ENCODE measurements at places on chromosomes 4 and X.

DNA sequence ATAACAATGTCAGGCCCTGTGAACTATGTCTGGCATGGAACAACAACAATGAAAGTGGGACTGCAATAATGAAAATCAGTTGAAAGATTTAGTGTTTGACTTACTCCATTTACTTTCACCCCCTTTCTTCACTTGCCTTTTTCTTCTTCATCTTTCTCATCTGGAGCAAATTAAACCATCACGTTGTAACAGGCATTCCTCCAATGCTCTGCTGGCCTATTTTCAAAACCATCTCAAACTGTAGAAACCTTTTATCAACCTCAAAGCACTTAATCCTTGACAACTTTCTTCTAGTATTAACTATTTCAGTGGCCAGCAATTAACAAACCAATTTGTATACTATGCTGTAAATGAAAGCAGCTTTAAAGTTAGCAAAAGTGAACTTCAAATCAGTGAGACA is 8.3 kb downstream of the KLHL13 start:
- H3K27me3 ChIP-seq: no peaks in the 10 kb centered on the region
- H3K4me3 ChIP-seq: no peak overlapping the region
- no peaks in the 10 kb centered on the region for H3K4me1 ChIP-seq
- DNase-seq: no peak
- no peak overlapping the region for H3K27ac ChIP-seq

DNA sequence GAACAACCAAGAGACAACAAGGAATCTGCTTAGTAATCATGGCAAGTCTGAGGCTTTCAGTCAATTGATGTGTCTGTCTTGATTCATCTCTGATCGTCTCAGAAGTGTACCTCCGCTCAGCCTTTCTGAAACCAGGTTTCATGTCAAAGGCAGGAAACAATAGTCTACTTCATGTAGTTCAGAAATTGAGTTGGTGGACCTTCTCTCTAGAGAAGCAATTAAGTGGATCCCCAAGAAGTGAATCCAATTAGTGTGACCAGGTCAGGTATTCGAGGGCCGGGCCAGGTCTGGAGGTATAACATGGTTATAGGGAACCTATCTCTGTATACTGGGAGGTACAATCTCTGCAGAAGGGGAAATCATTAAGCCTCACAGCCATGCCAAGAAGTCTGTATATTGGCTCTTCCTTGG is 32.0 kb downstream of the DAPP1 start:
- peaks cover 5% of the 10 kb centered on the region for H3K4me1 ChIP-seq
- no peaks in the 10 kb centered on the region for H3K36me3 ChIP-seq
- no peak for DNase-seq
- no peak overlapping the region for H3K4me3 ChIP-seq
- H3K27me3 ChIP-seq: no peaks in the 10 kb centered on the region

DNA sequence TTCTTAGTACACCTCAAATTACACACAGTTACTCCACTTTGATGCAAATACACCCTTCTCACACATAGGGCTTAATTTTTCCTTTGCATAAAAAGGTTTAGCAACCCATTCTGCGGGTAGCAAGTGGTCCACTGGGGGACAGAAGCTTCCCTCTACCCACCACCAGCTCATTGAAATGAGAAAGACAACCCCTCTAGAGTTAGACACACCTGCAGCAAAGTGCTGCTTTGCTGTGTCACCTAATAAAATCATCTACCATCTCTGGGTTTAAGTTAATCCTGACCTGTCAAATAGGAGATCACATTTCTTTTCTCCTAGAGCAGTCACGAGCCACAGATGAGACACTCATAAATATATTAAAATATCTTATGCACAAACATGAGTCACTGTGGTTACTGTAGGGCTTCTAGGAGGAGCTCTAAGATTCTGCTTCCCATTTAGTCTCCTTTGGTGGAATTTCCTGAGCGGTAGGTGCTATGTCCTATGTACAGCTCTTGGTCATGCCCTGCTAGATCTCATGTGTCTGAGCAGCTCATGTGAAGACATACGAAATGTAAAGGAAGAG is 11.9 kb downstream of the BMX start:
- H3K27ac ChIP-seq: no peak overlapping the region
- DNase-seq: no peak
- H3K36me3 ChIP-seq: no peaks in the 10 kb centered on the region
- peaks cover 11% of the 10 kb centered on the region for H3K27me3 ChIP-seq
- no peak overlapping the region for H3K4me3 ChIP-seq

DNA sequence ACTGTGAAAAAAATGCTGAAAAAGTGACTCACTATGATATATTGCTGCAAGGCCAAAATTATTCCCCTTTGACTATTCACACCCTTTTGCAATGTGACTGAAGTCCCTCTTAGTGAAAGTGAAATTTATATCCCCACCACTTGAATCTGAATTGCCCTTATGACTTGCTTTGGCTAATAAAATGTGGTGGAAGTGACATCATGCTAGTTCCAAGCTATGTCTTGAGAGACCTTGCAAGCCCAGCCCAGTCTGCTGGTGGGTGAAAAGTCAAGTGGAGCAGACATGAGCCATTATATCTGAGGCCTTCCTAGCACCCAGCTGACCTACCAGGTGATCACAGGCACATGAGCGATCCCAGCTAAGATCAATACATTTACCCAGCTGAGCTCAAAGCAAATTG is 94.7 kb downstream of the LINC00632 start:
- H3K27ac ChIP-seq: no peak overlapping the region
- no peaks in the 10 kb centered on the region for H3K27me3 ChIP-seq
- DNase-seq: no peak
- no peak overlapping the region for H3K4me3 ChIP-seq
- no peaks in the 10 kb centered on the region for H3K4me1 ChIP-seq
- no peaks in the 10 kb centered on the region for H3K36me3 ChIP-seq

- no peaks in the 10 kb centered on the region for H3K4me1 ChIP-seq
- no peaks in the 10 kb centered on the region for H3K36me3 ChIP-seq
- no peak for DNase-seq
- no peak overlapping the region for H3K4me3 ChIP-seq
Observed at GRCh38 chr4:25892796-25893195, 21.2 kb upstream of the SMIM20 start.

DNA sequence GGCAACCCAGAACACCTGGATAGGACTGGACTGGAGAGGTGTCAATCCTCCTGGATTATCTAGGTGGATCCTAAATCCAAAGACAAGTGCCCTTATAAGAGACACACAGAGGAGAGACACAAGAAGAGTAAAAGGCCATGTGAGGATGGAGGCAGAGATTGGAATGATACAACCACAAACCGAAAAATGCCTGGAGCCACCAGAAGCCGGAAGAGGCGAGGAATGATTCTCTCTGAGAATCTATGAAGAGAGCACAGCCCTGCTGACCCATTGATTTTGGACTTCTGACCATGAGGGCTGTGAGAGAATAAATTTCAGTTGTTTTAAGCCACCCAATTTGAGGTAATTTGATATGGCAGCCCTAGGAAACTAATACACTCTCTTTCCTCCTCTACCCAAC is 20.1 kb downstream of the GPC3 start:
- no peak for DNase-seq
- H3K27me3 ChIP-seq: no peaks in the 10 kb centered on the region
- H3K4me1 ChIP-seq: no peaks in the 10 kb centered on the region

DNA sequence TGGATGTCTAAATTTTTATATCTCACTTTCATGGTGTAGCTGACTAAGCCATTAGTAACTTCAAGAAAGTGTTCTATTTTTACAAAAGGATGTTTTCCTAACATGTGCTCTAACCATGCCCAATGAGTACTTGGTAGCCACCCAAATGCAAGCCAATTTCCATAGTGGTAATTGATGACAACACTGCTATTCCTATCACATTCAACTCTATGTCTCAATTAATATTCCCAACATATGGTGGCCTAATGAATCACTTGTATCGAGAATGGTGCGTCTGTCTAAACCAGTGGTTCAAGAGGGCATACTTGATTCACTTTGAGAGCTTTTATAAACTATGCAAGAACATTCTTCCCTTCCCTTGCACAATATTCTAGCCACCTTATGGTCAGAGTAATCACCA is 112.9 kb upstream of the GPRIN3 start:
- no peak for DNase-seq
- H3K36me3 ChIP-seq: no peaks in the 10 kb centered on the region
- H3K27me3 ChIP-seq: no peaks in the 10 kb centered on the region
- H3K27ac ChIP-seq: no peak overlapping the region
- no peaks in the 10 kb centered on the region for H3K4me1 ChIP-seq

DNA sequence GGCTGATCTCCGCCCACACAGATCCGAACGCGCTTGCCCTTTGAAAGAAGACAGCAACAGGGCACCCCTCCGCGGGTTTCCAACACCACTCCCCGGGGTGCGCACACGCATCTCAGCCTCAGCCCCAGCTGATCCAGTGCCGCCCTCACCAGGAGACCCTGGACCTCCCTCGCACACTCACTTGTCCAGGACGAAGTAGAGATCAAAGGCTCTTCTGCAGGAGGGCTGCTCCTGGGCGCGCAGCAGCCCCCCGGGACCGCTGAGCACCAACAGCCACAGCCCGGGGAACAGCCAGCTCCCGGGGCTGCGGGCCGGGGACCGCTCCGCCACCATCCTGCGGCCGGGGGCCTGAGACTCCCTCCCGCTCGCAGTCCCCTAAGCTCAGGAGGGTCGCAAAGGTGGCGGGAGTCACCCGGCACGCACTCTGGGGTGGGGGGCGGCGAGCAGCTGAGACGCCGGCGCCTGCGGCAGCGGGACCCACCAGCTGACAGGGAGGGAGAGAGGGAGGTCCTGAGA is 743 bp downstream of the ANTXR2 start:
- peak overlapping the region; percentile 84 for H3K27ac ChIP-seq
- H3K4me1 ChIP-seq: no peaks in the 10 kb centered on the region
- peak; percentile 76 for DNase-seq
- no peaks in the 10 kb centered on the region for H3K27me3 ChIP-seq

DNA sequence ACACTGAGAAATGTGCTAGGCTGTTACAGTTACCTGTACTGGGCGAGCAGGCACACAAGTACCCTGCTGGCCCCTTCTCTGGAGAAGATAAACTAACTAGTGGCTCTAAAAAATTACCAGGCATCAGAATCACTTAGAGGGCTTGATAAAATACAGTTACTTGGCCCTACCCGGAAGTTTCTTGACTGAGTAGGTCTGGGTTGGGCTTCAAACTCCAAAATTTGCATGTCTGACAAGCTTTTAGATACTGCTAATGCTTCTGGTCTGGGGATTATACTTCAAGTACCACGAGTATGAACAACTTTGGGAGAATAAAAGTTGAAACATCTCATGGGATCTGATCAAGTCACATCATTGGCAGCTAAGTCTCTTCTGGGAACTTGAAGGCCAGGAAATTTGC is 30.8 kb downstream of the CEP135 start:
- H3K27ac ChIP-seq: no peak overlapping the region
- H3K36me3 ChIP-seq: peaks cover 2% of the 10 kb centered on the region
- H3K4me1 ChIP-seq: no peaks in the 10 kb centered on the region
- no peak for DNase-seq
- no peaks in the 10 kb centered on the region for H3K27me3 ChIP-seq

GRCh38 chr4:80229590-80229989 is 32.3 kb downstream of the PRDM8 start:
- no peaks in the 10 kb centered on the region for H3K4me1 ChIP-seq
- H3K27me3 ChIP-seq: peaks cover 5% of the 10 kb centered on the region
- H3K36me3 ChIP-seq: no peaks in the 10 kb centered on the region
- no peak overlapping the region for H3K27ac ChIP-seq

- H3K4me3 ChIP-seq: no peak overlapping the region
- DNase-seq: peak; percentile 78
- H3K4me1 ChIP-seq: peaks cover 10% of the 10 kb centered on the region
- H3K27ac ChIP-seq: peak overlapping the region; percentile 76
Observed at GRCh38 chr4:2413821-2414610, 4.4 kb downstream of the ZFYVE28 start.

DNA sequence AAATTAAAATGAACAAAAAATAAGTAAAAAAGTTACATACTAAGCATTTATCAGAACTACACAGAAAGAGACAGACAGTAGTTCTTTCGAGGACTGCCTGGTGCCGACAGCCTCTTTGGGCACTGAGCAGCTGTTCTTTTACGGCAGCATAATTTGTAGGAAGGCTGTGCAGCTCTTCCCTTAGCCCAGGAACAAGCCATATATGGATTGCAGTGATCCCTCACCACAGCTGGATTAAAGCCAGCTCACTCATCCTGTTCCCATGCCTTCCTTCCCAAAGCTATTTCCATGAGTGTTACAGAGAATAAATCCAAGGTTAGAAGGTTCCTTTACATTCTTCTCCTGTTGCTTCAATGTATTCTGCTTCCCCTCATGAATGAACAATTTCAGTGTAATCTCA is 71.7 kb downstream of the DDX60L start:
- H3K27ac ChIP-seq: no peak overlapping the region
- no peaks in the 10 kb centered on the region for H3K27me3 ChIP-seq
- no peaks in the 10 kb centered on the region for H3K4me1 ChIP-seq
- H3K36me3 ChIP-seq: no peaks in the 10 kb centered on the region
- DNase-seq: peak; percentile 24

GRCh38 chrX:134931550-134931949 is 59.2 kb upstream of the SMIM10 start:
- no peak overlapping the region for H3K27ac ChIP-seq
- no peak overlapping the region for H3K4me3 ChIP-seq
- H3K4me1 ChIP-seq: no peaks in the 10 kb centered on the region
- no peaks in the 10 kb centered on the region for H3K27me3 ChIP-seq

GRCh38 chr4:79864500-79865200 is 208.4 kb downstream of the ANTXR2 start:
- no peaks in the 10 kb centered on the region for H3K27me3 ChIP-seq
- H3K4me3 ChIP-seq: no peak overlapping the region
- H3K27ac ChIP-seq: no peak overlapping the region
- H3K36me3 ChIP-seq: no peaks in the 10 kb centered on the region

DNA sequence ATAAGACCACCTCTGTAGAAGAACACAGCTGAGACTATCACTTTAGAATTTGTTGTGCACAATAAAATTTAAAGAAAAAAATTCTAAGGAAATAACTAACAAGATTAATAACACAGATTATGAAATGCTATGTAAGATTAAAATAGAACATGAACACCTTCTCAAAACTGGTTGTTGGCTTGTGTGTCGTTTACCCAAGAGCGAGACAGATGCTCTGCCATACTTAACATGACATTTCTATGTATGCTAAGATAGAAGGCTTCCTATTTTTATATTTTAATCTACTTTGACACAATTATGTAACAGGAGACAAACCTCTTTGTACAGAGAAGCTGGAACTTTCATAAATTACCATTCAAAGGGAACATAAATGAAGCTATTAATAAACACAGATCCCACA is 30.1 kb downstream of the USP46 start:
- no peak overlapping the region for H3K27ac ChIP-seq
- peaks cover 4% of the 10 kb centered on the region for H3K36me3 ChIP-seq
- H3K4me3 ChIP-seq: no peak overlapping the region
- DNase-seq: no peak

DNA sequence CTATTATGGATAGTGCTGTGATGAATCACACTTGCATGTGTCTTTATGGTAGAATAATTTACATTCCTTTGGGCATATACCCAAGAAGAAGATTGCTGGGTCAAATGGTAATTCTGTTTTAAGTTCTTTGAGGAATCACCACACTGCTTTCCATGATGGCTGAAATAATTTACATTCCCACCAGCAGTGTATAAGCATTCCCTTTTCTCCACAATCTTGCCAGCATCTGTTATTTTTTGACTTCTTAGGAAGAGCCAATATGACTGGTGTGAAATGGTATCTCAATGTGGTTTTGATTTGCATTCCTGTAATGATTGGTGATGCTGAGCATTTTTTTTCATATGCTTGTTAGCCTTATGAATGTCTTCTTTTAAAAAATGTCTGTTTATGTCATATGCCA is 1120.2 kb downstream of the ARAP2 start:
- no peaks in the 10 kb centered on the region for H3K27me3 ChIP-seq
- no peak overlapping the region for H3K27ac ChIP-seq
- no peak overlapping the region for H3K4me3 ChIP-seq
- H3K36me3 ChIP-seq: no peaks in the 10 kb centered on the region
- no peak for DNase-seq
- no peaks in the 10 kb centered on the region for H3K4me1 ChIP-seq

- DNase-seq: peak; percentile 33
- no peak overlapping the region for H3K27ac ChIP-seq
- H3K4me1 ChIP-seq: no peaks in the 10 kb centered on the region
- peaks cover 2% of the 10 kb centered on the region for H3K27me3 ChIP-seq
- peak overlapping the region; percentile 56 for H3K4me3 ChIP-seq
Observed at GRCh38 chrX:134173541-134174272, 63.3 kb upstream of the CCDC160 start.
